KBM-7 (cell line): ENCODE measurements at places on chromosomes 2 and 18.

DNA sequence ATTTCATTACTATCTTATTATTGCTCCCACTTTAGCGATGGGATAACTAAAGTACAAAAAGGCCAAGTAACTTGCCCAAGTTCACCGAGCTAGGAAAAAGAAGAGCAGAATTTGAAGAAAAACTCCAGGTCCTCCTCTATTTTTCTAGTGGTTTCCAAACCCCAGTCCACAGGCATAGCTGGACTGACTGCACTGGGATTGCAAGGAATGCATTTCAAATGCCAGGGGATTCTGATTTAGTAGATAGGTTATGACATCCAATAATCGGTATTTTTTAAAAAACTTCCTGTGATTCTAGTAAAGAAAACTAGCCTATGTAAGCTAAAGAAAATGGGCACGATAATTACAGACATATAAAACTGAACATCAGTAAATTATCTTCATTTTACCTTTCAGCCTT is 62.7 kb upstream of the GALNT5 start:
- no peak for DNase-seq

DNA sequence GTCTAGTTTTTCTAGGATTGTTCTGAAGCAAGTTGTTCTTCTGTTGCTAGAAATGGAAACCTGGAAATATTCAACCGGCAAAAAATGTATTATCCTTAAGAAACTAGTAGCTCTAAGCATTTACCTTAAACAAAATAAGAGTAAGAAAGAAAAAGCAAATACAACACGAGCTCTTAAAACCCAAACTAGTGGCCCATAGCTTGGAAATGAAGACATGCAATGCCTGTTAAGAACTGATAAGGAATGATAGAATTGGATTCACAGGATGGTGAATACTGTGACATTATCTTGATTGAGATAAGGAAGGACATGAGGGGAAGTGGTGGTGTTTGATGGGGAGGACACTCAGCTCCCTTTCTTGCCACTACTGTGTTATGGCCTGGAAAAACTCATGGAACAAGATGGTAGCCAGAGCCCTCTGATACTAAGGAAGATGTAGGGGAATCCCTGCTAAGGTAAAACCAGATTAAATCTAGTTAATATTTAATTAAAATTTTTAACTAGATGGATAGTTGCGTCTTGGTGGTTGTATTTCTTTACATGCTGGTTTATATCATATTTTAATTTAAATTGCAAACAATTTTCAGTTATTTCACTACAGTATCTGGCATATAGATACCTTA is 193.8 kb downstream of the LPIN1 start:
- no peak for DNase-seq

DNA sequence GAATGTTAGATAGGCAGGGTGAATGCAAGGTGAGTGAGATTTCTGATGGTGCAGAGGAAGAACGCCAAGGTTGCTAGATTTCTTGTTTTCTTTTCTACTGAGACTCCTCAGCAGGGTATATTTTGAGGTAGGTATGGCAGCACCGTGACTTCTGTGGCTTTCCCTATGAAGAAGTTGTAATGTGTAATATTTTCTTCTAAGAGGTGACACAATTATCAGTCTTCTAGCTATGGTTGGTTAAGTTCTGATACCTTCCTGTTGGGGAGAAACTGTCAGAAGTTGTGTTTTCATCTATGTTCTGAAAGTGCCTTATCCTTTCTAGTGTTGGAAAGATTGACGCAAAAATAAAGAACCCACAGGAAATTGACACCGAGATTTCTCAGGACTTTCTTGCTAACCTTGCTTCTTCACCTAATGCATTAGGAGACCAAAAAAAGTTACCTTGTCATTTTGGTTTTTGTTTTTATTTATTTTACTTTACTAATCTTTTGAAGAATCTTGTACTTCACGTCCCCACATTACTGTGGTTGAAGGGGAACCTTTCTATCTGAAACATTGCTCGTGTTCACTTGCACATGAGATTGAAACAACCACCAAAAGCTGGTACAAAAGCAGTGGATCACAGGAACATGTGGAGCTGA is 11.9 kb downstream of the IL18R1 start:
- DNase-seq = no peak

GRCh38 chr2:62938126-62938525 is 112.5 kb upstream of the OTX1 start:
- DNase-seq = no peak

DNA sequence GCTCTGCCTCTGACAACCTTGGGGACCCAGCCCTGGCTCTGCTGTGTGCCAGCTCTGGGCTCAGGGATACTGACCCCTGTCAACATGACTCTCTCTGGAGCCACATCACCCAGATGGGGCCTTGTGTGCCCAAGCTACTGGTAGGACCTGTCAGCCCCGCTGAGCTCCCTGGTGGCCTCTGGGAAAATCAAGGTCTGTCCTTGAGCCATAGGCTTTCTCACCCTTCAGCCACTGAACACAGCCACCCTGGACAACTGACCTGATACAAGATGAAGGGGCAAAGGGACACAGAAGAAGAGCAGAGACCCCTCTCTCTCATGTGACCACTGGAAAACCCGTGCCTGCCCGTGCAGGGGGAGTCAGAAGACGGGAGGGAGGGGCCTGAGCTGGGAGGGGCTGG is 7.8 kb downstream of the CCDC74A start:
- DNase-seq = no peak

GRCh38 chr2:36554531-36554930 is 43.4 kb downstream of the FEZ2 start:
- no peak for DNase-seq

DNA sequence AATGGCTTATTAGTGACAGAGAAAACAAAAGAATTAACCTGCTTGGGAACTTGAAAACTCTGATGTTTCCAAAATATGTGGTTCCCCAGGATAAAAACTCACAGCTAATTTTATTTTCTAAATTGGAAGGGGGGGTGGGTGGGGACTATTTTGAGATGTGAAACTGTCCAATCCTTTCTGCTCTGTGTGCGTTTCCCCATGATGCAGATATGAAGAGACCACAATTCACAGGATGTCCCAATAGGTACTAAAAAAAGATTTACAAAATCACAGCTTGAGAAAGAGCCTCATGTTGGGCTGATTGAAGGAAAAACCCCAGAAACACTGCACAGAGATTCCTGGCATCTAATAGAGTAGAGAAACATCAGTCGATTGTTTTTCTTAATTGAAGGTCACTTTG is 273.2 kb downstream of the ARHGAP15 start:
- DNase-seq = no peak
